ENCODE measurements at places on chromosomes 7 and 10. TPM values are rescaled to one million over a fixed set of nuclear protein-coding genes. Genes with fewer than 3 reads are reported as not detected.

DNA sequence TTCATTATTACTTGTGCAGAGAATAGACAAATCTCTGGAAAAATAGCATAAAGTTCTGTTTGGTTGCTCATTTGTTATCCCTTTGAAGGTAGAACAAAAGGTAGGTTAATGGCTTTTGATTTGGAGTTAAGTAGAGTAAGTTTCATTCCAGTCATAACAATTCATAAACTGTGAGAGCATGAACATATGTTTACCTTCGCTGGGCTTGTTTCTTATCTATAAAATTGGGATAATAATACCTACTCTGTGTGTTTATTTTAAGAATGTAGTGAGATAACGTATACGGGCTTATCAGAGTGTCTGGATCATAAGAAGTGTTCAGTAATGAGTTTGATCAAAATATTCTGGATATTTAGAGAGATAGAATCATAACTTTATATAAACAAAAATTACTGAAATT, 155.4 kb downstream of the SEMA3D start:
- no peak for DNase-seq

Gene AKR1C4
- total RNA-seq, result not detected

GRCh38 chr10:29914986-29915785, 144.2 kb downstream of the JCAD start:
- no peak for DNase-seq

Gene FAM25C
- not detected for total RNA-seq

GRCh38 chr10:75049316-75050148, 61.9 kb upstream of the SAMD8 start:
- no peak for DNase-seq

DNA sequence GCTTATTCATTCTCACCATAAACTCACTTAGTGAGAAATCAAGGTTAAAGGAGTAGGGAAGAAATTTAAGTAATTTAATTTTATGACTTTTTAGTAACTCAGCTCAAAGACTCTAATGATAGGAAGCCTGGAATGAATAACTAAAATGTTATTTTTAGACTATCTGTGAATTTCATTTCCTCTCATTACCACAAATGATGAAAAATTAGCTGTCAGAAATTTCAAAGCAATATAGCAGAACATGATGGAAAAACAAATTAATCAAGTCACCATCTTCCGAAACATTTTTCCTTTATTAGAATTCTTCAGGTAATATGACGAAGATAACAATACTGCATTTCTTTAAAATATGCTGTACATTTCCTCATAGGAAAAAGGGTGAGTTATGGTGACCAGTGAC, 2.7 kb upstream of the ITGB8 start:
- no peak for DNase-seq

DNA sequence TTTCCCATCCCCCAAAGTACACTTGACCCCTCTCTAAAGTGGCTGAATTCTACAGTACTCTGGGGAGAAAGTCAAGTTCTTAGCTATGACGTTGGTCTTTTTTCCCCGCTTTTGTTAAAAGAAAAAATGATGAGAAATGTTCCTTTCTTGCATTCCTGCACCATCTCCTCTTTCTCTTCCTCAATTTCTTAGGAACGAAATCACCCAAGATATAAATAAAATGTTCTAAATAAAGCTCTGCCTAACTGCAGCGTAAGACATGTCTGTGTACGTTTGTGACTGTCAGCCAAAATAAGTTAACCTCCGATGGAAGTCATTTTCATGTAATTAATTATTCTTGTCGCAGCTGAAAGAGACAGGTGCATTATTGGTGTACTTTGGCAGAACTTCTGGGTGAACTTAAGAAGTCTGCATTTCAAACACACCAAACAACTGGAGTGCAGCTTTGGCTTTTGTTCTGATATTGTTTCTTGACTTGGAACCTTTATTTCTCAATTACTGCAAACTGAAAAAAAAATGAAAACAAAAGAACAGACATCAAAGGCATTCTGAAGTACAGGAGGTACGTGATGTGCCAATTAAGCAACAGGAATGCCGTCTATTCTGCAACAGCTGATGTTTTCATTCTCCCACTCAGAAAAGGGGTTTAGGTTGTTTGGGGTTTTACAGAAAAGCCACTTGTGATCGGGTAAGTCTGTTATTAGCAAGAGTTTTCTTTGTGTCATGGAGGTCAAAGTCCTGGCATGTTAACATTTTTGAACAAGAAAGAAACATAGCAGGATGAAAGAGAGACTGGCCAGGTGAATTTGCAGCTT, 82.4 kb upstream of the SDK1 start:
- DNase-seq, result no peak

DNA sequence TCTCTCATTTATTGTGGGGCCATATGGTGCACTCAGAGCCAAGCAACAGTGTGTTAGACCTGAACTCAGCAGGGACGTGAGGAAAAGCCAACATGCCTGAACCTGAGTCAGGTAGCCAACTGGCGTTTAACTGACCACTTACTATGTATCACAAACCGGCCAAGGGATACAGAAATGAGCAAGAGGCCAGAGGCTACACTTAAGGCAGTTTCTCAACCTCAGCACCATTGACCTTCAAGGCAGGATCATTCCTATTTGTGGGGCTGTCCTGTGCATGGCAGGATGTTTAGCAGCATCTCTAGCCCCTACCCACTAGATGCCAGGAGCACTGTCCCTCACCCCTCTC, 103.5 kb upstream of the NANOS1 start:
- no peak for DNase-seq

DNA sequence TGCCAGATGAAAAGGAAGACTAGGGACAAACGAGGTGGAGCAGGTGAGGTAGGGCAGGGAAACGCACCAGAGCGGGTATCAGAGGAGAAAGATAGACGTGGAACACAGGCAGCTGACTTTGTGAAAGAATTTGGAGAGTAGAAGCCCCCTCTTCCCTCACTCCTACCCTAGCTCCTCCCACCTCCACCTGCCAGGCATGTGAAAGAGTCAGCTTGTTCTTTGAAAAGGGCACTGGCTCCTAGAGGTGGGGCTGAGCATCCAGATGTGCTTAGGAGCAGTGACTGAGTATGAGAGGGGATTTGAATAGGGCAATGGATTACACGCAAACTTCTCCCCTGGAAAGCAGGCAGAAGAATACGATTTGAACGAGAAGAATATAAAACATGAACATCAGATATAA, 174.2 kb upstream of the INHBA start:
- DNase-seq, result no peak

DNA sequence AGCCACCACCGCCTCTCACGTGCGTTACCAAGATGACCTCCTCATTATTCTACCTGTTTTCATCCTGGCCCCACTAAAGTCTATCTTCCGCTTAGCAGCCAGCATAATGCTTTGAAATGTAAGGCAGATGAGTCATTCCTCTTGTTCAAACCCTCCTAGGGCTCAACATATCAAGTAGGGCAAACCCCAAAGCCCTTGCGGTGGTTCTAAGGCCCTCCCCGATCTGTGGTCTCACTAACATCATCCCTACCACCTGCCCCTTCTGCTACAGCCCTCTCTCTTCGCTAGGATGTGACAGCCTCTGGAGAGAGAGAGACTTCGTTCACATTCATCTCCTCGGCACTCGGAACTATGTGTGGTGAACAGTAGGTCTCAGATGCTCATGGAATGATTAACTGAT, 94.8 kb downstream of the SVIL start:
- DNase-seq, result no peak

- no peak for DNase-seq
These were observed 714 bp upstream of the CASP2 start for GRCh38 chr7:143287339-143287934.

Gene FAM25G
- not detected for total RNA-seq

DNA sequence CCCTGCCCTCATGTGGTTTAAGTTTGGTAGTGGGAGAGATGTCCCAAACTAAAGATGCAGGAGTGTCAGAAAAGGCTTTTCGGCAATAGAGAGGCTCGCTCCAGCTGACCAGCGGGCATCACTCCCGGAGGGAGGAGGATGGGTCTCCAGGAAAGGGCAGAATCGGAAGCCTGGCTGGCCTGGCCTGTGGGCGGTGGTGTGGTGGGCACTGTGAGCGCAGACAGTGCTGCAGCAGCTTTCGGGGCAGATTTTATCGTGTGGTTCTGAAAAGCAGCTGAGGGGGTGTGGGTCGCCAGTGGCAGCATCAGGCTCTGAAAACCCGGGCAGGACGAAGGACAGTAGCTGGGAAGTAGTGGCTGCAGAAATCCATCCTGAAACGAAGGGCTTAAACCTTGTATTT, 12.8 kb downstream of the BNIP3 start:
- no peak for DNase-seq

Gene SGCE
- total RNA-seq, result 42.9 TPM

- no peak for DNase-seq
These were observed 473.0 kb downstream of the GALNT17 start for GRCh38 chr7:71604818-71605414.

Gene GALNT17
- total RNA-seq, result 2.4 TPM

DNA sequence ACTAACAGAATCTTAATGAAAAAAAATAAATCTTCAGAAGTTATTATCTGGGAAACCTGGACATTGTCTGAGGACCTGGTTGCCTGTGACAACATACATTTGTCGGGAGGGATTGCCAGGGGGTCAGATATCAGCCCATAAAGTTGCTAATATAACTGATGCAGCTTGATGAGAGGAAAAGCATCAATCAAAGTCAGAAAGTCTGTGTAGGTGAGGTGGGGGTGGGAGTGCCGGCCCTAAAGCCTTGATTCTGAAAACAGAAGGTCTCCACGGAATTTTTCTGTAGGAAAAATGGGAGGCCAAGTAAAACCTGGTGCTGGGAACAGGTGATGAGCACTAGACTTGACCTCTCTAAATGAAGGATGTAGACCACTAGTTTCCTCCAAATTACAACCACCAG, 281.8 kb downstream of the FGFR2 start:
- DNase-seq, result no peak

DNA sequence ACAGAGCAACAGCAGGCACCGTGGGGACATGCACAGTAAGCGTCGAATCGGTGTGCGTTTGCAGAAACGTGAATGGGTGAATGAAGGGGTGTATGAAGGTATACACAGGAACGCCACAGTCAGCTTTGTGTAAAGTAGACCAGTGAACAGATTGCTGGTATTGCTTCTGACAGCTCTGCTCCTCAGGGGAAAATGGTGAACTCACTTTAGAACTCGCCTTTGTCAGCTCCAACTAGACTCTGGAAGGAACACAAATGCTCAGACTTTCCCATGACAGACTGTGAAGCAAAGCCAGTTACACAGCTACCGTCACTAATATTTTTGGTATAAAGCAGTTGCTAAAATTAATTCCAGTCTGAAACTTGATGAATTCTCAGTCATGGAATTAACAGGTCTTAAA, 78.9 kb downstream of the CUX1 start:
- DNase-seq, result no peak

Data from left cardiac atrium (tissue), 4 donors.